ENCODE measurements at places on chromosomes 1 and 21.
A peak's percentile ranks its signal among the peaks of the same experiment; 100 is the strongest.

GRCh38 chr1:245856944-245857531 is 650.0 kb downstream of the SMYD3 start:
- no peak for DNase-seq

GRCh38 chr1:84504580-84505492 is 1.4 kb upstream of the SPATA1 start:
- DNase-seq: peak; percentile 33

DNA sequence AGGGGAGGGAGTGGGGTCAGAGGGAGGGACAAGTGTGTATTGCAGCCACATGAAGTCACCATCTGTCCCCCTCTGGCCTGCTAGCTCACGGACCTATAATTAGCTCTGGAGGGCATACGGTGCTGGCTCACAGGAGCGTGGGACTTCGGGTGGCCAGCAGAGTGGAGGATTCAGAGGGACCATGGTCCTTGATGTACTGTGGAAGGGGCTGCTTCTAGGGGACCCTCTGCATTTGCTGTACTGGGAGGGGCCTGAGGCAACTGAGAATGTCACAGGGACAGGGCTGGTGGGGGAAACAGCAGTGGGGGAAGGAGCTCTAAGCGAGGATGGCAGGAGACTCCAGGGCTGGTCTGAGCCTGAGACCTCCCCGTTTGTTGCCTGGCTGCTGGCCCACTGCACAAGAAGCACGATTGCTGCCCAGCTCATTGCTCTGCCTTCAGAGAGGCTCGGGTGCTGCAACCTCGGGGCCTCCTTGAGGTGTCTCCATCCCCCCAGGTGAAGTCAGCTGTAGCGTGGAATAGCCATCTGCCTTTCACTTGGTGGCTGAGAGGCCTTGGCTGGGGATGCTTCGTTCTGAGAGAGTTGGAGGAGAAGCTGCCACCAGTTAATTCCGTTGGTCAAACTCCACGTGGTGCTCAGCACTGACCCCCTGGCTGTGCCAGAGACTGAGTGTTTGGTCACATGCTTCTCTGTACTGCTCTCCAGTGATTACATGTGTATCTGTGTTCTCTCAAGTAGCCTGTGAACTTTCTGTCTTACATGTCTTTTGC is 2.7 kb downstream of the PPFIA4 start:
- peak; percentile 81 for DNase-seq

DNA sequence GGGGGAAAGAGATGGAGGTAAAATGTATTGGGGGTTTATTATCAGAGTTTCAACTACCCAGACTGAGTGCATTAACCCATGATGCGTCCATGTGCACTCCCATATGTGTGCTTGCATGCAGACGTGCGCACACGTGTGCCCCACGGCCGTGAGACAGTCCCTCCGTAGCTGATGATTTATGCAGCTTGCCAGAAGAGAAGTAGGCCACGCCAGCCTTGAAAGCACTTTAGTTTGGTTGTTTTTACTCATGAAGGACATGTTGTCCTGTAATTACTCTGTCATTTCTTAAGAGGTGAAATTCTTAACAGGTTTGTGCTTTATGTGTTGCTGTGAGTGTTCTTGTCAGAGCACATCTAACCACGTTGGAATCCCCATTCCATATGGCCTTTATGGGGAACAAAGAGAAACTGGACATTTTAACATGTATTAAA is 467.8 kb downstream of the LMO4 start:
- DNase-seq: no peak

- no peak for DNase-seq
Observed at GRCh38 chr1:172476218-172476811, 32.4 kb upstream of the PIGC start.

DNA sequence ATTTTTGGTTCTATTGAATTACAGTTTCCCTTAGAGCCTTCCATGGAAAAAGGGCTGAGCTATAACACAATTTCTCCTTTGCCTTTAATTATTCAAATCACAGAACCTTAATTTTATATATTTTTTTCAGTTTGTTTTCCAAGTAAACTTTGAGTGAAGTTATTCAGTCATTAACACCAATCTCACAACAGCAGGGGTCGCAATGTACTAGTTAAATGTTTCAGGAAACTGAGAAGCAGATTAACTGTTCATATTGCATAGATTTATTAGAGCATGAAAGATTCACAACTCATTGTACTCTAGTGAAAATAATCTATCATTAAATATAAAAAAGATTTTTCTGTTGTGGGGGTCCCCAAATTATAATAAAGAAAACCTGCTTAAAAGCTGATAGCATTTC is 64.1 kb downstream of the KIFAP3 start:
- peak; percentile 61 for DNase-seq

GRCh38 chr21:29462479-29462878 is 163.8 kb downstream of the BACH1 start:
- DNase-seq: no peak

Data from NCI-H69 (cell line).